ENCODE measurements at places on chromosomes 5 and 9. TPM values are rescaled to one million over a fixed set of nuclear protein-coding genes. Genes with fewer than 3 reads are reported as not detected.
A peak's percentile ranks its signal among the peaks of the same experiment; 100 is the strongest.

GRCh38 chr5:67875601-67876000 lies 340.0 kb upstream of the PIK3R1 start:
- no peak for DNase-seq

- DNase-seq: no peak
Observed at GRCh38 chr9:136726631-136727191, 14.3 kb downstream of the DIPK1B start.

NUTM2G gene
- not detected for total RNA-seq

DNA sequence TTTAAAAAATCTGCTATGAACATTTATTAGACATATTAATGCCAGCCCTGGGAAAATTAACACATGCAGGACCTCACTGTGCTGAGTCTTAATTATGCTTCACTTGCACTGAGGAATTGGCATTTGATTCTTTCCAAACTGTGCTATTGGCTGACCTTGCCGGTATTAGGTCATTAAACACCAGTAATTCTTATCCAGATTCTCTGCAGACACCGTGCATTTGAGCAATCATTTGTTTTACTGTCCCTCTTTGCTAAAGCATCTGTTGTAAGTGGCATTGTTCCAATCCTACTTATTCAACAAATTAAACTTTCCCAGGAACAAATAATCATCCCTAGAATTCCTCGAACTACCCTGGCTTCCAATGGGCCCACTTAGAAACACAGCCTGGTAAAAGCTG lies 145.0 kb downstream of the SLC12A2 start:
- DNase-seq: peak; percentile 91

- DNase-seq: no peak
Observed at GRCh38 chr9:33223696-33224095, 16.3 kb upstream of the SPINK4 start.

DNA sequence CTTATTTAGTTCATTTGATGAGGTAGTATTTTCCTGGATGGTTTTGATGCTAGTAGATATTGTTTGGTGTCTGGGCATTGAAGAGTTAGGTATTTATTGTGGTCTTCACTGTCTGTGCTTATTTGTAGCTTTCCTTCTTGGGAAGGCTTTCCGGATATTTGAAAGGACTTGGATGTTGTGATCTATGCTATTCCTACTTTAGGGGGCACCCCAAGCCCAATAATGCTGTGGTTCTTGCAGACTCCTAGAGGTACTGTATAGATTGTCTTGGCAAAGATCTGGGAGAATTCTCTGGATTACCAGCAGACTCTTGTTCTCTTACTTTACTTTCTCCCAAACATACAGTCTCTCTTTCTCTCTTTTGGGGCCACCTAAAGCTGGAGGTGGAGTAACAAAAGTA lies 315.7 kb downstream of the MAT2B start:
- no peak for DNase-seq

GABRA1 gene
- total RNA-seq: 0.41 TPM

RRAGA gene
- 81.8 TPM for total RNA-seq

- DNase-seq: no peak
Observed at GRCh38 chr5:75439276-75439675, 72.2 kb downstream of the CERT1 start.

DNA sequence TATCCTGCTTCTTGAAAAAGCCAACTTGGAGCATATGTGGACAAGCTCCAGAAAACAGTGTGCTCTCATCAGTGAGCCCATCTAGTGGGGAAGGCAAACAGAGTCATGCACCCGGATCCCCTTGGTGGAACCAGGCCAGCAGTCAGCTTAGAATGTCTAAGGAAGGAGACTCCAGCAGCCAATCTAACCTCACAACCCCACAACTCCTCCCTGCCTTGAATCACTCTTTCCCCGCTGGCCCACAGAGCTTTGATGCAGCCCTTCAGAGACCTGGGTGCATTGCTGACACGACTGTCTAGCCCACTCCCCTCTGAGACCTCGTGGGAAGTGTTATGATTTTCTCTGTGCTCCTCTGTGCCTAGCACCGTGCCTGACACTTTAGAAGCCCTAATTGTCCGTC lies 623.7 kb downstream of the BNC2 start:
- no peak for DNase-seq

Measured in astrocyte (in vitro differentiated cells and primary cell).